Hindlimb muscle (tissue), 1 donor: ENCODE measurements at places on chromosomes 1 and 21.

GRCh38 chr1:17874710-17875109, 119.6 kb downstream of the ACTL8 start:
- no peak for DNase-seq

DNA sequence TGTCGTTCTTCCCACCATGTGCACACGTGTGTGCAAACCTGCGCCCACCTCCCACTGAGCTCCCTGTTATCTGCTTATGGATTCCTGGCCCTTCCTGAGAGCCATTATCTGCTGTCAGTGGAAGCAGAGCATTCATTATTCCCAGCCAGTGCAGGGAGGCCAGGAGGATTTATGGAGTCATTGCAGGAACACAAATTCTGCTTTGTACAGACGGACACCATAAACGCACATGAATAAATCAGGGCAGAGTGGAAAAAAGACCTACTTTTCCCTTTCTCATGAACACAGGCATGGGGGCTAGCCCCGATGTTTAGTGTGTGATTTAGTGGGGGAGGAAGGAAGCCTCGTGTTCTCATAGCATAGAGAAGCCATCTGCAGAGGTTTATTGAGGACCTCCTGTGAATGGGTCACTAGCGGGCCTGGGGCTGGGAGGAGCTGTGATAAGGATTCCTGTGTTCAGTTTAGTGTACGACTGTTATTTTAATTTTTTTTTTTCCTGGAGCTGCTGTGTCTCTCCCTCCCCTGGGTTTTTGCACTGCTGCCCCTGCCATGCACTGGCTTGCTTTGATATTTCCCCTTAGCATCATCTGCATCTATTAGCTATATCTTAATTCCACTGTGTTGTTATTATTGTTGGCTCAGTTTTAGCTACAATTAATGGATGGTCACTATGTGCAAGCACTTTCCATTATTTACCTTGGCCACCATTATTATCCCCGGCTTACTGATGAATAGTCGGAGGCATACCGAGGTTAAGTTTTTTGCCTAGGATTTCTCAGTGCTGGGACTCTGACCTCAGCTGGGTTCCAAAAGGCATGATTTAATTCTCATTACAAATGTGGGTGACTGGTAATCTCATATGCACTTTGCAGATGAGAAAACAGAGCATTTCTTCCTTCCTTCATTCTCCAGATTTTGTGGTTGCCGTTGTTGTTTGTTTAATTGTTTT, 33.0 kb downstream of the HUNK start:
- no peak for DNase-seq

GRCh38 chr1:210621712-210622111, 293.0 kb downstream of the HHAT start:
- no peak for DNase-seq

DNA sequence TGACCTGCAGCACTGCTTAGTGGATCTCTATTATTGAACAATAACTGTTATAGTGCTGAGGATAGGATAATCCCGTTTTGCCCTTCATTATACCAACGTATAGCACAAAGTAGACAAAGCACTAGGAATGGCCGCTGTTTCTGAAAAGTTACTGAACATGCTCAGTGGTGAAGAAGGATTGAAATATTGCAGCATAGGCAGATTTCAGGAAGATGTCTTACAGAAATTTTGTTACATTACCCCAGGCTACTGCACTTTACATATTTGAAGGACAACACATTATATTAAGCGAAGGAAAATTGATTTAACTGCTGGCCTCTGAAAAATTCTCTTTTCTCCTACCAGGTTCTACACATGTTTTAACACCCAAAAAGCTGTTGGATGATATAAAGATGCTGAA, 48.5 kb downstream of the AKNAD1 start:
- DNase-seq = no peak

GRCh38 chr21:35363458-35363857, 314.4 kb upstream of the RUNX1 start:
- DNase-seq = no peak

DNA sequence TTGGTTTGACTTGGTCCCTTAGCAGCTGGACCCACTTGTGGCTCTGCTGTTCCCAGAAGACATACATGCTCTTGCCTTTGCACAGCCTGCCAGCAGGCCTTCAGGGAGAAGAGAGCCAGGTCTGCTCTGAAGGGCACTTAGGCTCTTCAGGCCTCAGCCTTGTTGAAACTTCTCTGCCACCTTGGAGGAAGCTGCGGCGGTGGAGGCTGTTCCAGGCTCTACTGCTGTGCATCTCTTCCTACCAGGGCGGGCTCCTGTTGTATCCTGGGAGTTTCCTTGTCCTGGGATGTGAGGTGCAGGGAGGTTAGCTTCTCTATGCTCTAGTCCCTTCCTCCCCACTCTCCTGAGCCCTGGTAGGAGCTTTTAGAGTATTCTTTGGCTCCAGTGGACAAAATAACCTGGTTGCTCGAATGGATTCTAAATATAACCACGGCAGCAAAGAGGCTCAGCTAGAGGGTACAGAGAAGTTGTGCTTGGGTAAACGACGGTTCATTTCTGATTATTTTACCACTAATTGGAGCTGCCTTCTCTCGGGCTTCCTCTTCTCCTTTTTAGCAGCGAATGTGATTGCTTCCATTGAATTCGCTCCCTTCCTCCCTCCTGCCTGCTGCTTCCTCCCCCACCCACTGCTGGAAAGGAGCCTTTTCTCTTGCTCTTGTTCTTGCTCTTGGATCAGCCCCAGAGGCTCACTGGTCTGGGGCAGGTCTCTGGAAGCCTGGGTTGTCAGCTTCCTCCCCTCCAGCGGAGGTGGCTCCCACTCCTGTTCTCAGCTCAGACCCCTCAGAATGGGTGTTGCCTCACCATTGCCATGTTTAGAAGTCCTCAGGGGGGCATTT, 126.6 kb upstream of the CACNA1E start:
- no peak for DNase-seq

- no peak for DNase-seq
Observed at GRCh38 chr1:12566484-12567287, 51.3 kb downstream of the DHRS3 start.

GRCh38 chr1:245693116-245693793, 538.5 kb downstream of the KIF26B start:
- DNase-seq = no peak

DNA sequence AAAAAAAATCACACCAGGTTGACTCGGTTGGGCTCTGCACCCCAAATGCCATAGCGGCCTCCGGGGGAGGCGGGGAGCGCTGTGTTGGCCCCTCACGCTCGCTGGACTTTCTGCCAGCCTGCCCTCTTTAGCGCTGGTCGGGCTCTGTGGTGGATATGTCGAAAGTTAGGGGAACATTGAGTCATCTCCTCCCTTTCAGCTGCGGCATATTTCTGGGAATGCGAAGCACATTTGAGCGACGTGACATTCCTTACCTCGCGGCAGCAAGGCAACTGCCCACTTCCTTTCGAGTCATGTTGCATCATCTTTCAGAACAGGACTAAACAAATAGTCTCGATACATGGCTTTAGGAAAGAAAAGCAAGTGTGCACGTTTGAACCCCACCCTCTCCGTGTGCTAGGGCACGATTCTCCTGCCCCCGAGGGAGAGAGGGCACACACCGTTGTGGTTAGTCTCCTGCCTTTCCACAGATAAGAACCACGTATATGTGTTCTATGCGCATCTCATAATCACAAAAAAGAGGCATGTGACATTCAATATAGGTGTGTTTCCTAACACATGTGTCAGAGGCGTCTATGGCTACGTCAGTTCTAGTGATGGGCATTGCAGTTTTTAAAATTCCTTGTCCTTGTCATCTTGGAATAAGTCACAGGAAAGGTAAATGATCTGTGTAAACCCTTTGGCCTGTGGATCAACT, 105.9 kb upstream of the SLC45A1 start:
- DNase-seq = no peak

GRCh38 chr1:166470441-166470840, 303.6 kb upstream of the FAM78B start:
- no peak for DNase-seq

DNA sequence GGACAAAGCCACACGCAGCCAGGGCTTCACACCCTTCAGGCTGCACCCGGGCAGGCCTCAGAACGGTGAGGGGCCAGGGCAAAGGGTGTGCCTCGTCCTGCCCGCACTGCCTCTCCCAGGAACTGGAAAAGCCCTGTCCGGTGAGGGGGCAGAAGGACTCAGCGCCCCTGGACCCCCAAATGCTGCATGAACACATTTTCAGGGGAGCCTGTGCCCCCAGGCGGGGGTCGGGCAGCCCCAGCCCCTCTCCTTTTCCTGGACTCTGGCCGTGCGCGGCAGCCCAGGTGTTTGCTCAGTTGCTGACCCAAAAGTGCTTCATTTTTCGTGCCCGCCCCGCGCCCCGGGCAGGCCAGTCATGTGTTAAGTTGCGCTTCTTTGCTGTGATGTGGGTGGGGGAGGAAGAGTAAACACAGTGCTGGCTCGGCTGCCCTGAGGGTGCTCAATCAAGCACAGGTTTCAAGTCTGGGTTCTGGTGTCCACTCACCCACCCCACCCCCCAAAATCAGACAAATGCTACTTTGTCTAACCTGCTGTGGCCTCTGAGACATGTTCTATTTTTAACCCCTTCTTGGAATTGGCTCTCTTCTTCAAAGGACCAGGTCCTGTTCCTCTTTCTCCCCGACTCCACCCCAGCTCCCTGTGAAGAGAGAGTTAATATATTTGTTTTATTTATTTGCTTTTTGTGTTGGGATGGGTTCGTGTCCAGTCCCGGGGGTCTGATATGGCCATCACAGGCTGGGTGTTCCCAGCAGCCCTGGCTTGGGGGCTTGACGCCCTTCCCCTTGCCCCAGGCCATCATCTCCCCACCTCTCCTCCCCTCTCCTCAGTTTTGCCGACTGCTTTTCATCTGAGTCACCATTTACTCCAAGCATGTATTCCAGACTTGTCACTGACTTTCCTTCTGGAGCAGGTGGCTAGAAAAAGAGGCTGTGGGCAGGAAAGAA, 8.1 kb downstream of the PSRC1 start:
- DNase-seq = no peak

GRCh38 chr1:114632427-114632826, 37.4 kb downstream of the DENND2C start:
- no peak for DNase-seq

DNA sequence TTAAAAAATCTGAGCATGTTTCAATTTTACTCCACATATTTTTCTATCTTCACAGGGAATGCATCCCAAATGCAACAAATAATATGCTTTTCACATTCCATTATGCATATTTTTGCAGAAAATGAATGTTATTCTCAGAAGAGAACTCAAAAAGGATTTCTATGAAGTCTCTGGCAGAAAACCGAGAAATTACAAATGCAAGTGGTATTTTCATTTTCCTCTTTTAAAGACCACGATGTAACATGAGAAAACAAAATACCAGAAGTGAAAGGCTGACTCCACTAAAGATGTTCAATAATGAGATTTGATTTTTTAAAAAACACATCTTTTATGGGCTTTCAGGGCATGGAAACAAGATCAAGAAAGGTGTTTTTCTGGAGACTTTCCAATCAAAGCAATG, 5.0 kb upstream of the PDC start:
- DNase-seq = no peak

- no peak for DNase-seq
Observed at GRCh38 chr1:156953571-156953970, 33.1 kb downstream of the LRRC71 start.
